ENCODE measurements at places on chromosomes 4 and X.

DNA sequence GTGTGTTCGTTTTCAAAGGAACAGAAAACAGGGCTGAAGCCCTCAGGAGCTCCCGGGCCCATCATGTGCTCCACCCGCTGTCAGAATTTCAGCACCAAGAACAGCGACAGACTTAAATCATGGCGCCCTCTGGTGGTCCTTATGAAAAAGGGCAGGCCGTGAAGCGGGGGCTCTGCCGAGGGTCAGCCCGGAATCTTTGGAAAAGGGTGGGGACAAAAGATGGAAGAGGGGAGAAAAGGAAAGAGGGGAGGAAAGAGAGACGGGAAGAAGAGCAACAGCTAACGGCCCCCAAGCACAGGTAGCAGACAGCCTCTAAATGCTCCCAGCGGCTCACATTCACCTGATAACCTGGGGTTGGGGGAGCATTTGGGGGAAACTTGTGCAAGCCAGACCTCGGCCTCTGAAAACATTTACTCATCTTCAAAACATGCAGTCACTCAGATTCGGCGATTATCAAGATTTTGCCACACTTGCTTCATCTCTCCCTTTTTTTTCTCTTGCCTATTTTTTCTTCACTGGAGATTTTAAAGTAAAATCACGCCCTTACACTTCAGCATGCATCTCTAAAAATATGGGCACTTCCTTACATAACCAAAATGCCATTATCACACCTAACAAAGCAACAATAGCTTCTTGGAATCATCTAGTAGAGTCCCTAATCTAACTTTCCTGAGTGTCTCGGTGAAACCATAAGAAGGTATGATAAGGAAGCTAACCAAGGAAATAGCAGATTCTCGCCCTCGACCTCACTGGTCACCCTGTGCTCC, 28.1 kb upstream of the MAN2B2 start:
- peak; percentile 80 for DNase-seq

- no peak for DNase-seq
These were observed 57.2 kb upstream of the DAPP1 start for GRCh38 chr4:99759346-99759984.

GRCh38 chrX:78517124-78517523, 142.0 kb downstream of the RTL3 start:
- no peak for DNase-seq

DNA sequence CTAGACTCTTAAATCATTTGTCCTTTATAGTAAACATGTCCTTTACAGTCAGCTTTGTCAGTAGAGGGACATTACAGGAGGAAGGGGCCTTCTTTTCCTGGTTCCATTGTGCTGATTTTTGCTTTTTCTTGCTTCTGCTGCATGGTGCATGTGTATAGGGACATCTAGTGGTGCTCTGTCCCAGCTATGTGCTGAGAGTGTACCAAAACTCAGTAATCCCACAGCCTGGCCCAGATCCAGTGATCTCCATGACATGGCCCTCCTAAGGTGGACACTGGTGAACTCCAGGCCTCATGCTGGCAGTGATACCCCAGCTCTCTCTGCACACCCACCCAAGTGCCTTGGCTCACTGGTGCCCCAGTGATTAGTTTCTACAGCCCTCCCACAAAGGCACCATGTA, 45.2 kb downstream of the MAGEB17 start:
- DNase-seq, result peak; percentile 43

DNA sequence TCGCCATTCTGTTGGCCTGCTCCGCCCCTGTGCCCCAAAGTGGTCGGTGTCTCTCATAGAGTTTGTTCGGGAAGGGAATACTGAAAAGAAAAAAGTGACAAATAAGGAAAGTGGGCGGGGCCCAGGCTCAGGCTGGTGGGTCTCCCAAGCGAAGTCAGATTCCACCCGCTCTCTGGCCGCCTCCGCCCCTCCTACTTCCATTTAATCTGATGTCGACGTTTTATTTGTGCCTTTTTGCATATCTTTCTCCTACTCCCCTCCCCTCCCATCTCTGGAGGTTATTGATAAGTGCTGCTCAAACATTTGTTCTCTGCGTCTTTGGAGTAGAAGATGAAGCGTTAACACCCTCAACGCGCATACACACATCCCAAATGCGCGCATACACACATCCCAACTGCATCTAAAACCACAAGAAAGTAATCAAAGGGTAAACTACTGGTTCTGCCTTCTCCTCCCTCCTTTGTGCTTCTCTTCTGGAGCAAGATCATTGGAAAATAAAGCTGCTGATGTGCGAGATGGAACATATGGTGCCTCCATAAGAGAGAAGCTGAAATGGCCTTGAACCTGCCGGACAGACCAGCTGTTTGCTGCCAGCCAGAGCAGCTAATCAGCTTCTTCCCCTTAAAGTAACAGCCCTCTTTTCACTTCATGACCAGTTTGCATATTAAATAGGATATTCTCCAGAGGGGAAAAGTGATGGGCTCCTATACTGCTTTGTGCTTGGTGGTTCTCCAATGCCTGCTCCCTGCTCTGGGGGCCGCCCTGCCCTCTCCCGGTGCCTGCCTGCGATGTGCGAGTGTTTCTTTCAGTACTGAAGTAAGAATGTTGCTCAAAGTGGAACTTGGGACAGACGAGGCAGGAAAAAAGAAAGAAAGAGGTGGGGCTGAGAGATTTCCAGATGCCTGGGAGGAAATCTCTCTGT, 3.1 kb downstream of the MAMLD1 start:
- peak; percentile 66 for DNase-seq

DNA sequence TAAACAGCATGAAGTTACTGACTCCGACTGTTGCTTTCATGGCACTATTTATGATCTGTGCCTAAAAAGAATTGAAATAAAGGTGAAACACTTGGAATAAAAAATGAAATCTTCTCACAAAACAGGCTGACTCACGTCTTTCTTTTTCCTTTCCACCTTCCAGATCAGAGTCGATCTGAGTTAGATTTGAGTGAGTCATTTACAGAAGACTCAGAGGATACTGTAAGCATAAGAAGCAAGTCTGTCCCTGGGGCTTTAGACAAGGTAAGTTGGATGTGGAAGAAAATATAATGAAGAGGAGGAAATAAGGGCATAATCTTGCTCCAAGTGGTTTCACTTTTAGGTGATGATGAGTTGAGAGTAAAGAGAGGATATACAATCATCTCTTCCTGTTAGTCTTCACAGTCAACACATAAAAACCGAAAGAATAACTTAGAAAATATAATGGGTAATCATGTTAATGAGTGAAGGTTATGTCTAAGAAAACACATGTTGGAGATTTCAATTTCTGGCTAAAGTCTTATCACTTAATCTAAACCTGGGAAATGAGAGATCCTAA, 89.7 kb downstream of the SYTL5 start:
- DNase-seq, result peak; percentile 61

DNA sequence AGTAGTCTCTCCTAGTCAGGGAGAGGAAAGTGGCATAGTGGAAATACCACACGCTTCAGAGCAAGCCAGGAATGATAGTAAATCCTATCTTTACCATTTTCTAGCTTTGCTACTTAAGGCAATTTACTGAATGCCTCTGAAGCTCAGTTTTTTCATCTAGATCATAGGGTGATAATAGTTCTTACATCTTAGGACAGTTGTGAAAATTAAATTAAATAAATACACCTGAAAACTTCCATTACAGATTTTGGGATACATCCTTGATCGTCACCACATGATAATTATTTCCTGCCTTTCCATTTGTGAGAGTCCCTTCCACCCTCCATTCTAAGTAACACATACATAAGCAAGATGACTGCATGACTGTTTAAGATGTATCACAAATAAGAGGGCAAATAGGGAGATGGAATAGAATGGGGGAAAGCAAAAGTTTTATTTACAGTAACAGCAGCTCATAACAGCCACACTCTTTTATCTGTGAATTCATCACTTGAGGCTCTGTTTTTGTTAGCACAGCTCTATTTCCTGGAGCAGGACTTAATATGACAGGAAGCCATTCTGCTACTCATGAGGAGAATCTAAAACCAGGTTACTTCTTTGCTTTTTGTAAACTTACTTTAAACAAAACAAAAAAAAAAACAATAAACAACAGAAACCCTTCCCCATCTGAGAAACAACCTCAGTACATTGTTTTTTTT, 13.4 kb downstream of the P2RY10 start:
- DNase-seq, result no peak

DNA sequence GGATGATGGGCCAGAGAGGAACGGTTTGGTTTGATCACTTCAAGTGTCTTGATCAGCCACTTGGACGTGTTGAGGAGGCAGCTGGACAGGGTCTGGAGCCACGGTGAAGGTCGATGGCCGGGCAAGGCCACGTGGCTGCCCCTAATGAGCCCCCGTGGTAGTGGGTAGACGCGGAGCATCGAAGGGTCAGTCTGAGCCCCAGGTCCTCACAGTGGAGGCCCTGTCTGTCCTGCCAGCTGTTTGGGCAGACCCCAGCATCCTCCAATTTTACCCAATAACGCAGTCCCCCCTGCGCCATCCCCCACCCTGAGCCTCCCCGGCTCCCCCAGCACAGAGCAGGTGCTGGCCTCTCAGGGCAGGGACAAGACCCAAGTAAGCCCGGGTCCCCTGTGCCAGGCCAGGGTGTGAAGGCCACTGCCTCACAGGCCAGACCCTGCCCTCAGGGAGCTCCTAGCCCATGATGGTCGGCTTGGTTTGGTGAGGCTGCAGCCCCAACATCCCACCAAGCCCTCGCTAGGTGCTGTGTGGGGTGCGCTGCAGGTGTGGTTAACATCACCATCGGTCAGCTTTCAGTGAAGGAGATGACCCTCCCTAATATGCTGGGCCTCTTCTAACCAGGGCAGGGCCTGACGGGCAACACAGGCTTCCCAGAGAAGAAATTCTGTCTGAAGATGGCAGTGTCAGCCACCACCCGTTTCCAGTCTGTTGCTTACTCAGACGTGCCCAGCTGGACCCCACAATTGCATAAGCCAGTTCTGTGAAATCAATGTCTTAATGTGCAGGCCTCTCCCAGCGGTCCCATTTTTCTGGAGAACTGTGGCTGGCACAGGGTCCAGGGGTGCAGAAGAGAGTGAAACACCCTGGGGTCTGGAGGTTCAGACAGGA, 40.5 kb upstream of the NKX1-1 start:
- peak; percentile 12 for DNase-seq

DNA sequence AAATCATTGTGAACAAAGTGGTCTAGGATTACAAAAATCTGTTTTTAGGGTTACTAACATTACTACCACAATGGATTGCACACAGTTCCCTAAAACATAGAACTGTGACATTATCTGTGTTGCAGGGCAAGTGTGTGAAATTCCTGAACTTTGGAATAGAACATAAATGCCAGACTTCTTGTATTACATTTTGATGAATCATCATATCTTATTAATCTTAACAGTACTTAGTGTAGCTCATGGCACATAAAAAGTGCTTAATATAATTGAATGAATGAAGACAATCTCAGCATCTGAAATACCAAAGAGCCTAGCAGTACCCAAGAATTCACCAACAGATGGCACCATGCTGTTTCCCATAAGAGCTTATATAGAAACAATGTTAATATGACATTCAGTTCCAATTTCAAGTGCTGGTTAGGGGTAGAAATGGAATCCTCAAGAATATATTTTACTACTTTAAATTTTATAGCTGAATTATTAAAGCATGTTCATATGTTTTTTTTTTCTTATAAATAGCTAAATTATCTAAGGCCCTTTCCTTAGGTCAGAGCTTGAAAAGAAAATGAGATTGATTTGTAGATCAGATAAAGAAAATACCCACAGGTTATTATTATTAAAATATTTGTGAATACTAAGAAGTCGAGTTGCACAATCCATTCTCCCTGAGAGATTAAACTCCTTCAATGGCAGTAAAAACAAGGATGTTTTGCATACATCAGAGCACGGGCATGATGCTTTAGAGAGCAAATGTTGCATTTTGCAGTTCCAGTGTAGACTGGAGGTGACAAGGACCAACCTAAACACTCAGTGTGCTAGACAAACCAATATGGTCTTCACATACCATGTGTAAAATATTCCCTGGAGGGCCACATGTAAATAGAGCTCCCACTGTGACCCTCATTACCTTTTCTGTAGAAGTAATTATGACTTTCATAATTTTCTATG, 25.7 kb upstream of the SHISA3 start:
- DNase-seq, result peak; percentile 61

DNA sequence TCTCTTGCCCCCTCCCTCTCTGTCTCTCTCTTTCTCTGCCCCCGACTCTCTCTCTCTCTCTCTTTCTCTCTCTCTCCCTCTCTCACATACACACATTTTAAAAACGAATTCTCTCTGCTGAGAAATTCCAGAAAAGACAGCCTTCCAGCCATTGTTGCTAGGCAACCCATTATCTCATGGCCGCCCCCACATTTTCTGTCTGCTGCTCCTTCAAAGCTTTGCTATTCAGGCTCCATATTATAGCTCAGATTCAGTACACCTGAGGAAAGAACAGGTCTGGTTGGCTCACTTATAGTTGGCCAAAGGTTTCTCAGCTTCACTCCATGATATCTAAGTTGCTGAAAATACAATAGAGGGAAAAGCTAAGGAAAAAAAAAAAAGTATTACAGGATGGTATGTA, 174.4 kb upstream of the RADX start:
- DNase-seq, result no peak

GRCh38 chrX:13473442-13474163, 95.8 kb upstream of the EGFL6 start:
- DNase-seq, result peak; percentile 49

DNA sequence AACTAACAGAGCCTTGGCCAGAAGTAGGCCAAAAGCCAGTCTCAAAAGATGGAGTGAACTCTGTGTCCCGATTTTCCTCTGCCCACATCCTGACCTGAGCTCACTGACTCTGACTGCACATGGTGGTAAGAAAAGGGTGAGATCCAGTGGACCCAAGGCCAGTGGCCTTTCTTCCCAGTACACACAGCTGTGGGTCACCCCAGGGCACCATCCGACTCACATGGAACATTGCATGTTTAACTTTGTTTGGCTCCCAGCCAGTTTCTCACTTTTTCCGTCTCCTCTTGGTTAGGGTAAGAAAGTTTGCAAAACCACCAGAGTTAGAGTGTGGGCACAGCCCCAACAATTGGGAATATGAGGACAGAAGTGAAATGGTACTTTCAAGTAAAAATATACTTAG, 69.8 kb downstream of the GAB1 start:
- DNase-seq, result peak; percentile 36

- DNase-seq, result peak; percentile 37
These were observed 370.3 kb upstream of the NOCT start for GRCh38 chr4:138645289-138645688.

- no peak for DNase-seq
These were observed 1724.0 kb downstream of the RPA4 start for GRCh38 chrX:98607739-98608138.

DNA sequence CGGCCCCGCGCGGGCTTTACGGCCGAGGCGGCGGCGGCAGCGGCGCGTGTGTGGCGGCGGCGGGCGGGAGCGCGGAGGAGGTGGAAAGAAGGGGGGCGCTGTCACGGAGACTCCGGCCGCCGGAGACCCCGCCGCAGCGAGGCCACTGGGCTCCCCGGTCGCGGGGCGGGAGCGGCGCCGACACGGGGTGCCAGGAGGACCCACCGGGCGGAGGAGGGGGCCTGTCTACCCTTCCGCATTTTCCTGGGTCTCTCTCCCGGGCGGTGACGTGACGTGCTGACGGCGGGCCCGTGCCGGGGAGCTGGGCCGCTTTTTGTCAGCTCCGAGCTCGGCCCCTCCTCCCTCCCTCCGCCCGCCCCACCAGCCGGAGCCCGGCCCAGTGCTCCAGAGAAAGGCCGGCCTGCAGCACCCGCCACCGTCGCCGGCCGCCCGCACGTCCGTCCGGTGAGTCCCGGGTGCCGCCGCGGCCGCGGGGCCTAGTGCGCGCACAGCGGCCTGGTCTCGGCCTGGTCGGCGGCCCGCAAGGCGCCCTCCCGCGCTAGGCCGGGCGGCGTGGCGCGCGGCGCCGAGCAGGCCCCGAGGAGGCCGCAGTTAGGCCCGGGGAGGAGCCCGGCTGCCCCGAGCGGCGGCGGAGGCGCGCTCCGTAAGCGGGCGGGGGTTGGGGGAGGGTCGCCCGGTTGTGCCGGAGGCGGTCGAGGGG, at the start of gene ZFX:
ZFX (plus strand) TSS at position 379 of the 700 bp plus-strand sequence. CDS start 23,014 bp downstream, outside the sequence.
- DNase-seq, result peak; percentile 63

- DNase-seq, result no peak
These were observed 981.0 kb upstream of the HS3ST1 start for GRCh38 chr4:12409507-12410190.
